ENCODE measurements at places on chromosomes 11 and 22. TPM values are rescaled to one million over a fixed set of nuclear protein-coding genes. Genes with fewer than 3 reads are reported as not detected.

- DNase-seq = no peak
Observed at GRCh38 chr11:121389651-121390050, 62.5 kb upstream of the SORL1 start.

GRCh38 chr11:72072348-72072747 lies 8.0 kb downstream of the NUMA1 start:
- no peak for DNase-seq

SIK2 gene
- 21.2 TPM for polyA plus RNA-seq

GRAMD4 gene
- polyA plus RNA-seq = 20.5 TPM

DNA sequence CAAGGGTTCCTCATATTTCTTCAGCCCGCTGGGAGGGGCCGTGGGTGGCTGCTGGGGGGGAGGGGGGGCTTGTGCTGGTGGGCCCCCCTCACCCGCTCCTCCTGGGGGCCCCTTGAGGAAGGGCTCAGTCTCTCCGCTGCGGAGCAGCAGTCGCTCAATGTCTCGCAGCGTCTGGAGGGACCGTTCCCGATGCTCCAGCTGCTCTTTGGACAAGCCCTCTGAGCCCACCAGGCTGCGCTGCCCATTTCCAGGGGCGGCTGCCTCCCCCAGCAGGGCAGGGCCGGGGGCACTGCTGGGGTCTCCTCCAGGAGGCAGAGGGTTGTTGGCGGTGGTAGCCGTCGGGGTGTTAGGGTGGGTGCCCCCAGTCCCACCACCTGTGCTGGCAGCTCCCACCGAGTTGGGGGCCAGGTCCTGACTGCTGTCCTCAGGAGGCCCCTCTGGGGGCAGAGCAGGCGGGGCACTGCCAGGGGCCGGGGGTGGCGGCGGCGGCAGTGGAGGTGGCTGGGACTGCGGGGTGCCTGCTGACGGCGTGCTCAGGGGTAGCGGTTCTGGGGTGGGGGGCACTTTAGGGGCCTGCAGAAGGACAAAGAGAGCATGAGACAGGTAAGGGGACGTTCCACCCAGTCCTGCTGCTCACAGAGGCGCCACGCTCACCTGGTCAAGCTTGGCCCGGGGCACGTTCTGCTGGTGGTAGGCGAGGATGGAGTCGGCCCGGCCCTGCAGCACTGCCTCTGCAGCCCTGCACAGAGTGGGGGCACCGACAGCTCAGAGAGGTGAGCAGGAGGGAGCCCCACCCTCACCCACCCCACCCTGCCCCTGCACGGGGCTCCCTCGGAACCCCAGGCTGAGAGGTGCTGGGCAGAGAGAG lies 18.9 kb downstream of the CXCR5 start:
- DNase-seq = no peak
